ENCODE measurements at places on chromosomes 7 and 10. TPM values are rescaled to one million over a fixed set of nuclear protein-coding genes. Genes with fewer than 3 reads are reported as not detected.

DNA sequence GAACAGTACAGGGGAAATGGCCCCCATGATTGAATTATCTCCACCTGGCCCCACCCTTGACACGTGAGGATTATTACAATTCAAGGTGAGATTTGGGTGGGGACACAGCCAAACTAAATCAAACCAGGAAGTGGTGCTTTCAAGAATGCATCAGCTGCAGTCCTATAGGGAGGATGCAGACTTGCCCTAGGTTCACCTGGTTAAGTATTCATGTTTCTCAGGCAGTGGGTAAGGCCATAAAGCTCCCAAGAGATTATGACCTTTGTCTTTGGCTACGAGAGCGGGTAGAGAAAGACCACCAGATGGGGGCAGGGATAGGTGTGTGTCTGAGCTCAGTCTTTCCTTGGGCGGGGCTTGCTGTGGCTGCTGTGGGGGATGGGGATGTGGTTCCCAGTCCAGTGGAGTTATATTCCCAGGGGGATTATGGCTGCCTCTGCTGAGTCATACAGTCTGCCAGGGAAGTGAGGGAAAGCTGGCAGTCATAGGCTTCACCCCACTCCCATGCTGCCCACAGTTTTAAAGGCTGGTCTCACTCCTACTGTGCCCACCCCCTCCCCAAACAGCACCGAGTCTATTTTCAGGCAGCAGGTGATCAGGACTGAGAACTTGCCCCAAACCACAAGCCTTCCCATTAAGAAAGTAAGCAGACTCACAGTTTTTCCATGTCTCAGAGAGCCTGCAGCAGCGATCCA is 8.4 kb upstream of the R3HCC1L start:
- H3K27me3 ChIP-seq, result no peaks in the 10 kb centered on the region
- H3K36me3 ChIP-seq, result no peaks in the 10 kb centered on the region
- no peak overlapping the region for H3K27ac ChIP-seq
- DNase-seq, result no peak

DNA sequence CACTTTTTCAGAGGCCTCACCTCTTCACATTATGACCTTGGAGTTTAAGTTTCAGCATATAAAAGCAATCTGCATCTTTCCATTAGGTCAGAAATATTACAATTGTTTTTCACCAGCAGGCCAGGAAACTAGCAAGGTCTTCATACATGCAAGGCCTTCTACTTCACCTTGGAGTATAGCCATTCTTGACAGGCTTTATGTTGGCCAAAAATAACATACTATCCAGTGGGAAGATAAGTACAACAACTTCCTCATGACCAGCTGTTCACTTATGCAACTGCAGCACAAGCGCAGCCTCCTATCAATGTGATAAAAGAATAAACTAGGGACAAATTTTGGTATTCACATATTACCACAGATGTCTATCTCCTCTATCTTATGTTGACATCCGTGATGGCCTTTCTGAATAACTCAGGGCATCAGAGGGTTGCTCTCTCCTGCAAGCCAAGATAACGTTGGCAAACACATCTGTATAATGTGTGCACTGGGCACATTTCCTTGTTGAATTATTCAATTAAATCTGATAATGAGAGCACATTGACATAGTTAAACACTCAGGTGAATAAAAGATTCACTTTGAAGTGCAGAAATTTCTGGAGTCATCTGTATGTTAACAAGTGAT is 239.8 kb downstream of the FZD1 start:
- no peak overlapping the region for H3K27ac ChIP-seq
- H3K27me3 ChIP-seq, result no peaks in the 10 kb centered on the region
- no peak overlapping the region for H3K4me3 ChIP-seq
- no peaks in the 10 kb centered on the region for H3K4me1 ChIP-seq
- no peak for DNase-seq

- H3K36me3 ChIP-seq, result peaks cover 29% of the 10 kb centered on the region
- DNase-seq, result no peak
- no peak overlapping the region for H3K4me3 ChIP-seq
- no peaks in the 10 kb centered on the region for H3K4me1 ChIP-seq
Measured at GRCh38 chr7:5620459-5620881, 161.0 kb downstream of the RNF216 start.

The HBP1 gene
- total RNA-seq, result 91.3 TPM

The OR2A5 gene
- total RNA-seq, result not detected

All from vagina (tissue), 2 donors.